ENCODE measurements at places on chromosomes 3 and 15.

DNA sequence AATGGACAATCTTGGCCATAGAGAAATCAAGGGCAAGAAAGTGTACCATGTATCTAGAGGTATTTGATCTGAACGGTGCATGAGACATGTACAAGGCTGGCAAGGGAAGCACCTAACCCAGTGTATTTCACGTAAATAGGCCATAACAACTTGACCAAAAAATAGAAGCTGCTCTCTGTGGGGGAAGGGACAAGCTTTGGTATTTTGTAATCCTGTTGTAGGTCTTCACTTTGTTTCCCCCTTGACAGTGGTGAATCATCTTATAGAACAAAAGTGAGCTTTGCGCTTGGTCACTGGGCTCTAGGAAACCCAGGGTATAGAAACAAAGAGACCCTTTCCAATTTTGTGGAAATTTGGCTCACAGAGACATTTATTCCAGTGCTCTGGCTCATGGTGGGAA, 21.0 kb downstream of the LARS2 start:
- peaks cover 1% of the 10 kb centered on the region for H3K4me1 ChIP-seq
- DNase-seq = no peak
- H3K27me3 ChIP-seq = no peaks in the 10 kb centered on the region
- no peak overlapping the region for H3K4me3 ChIP-seq
- no peak overlapping the region for H3K27ac ChIP-seq
- H3K36me3 ChIP-seq = peaks cover 11% of the 10 kb centered on the region

GRCh38 chr15:25810631-25811091, 52.5 kb downstream of the ATP10A start:
- H3K4me1 ChIP-seq = peaks cover 12% of the 10 kb centered on the region
- H3K36me3 ChIP-seq = no peaks in the 10 kb centered on the region
- no peak for DNase-seq
- no peaks in the 10 kb centered on the region for H3K27me3 ChIP-seq
- no peak overlapping the region for H3K27ac ChIP-seq

- H3K4me1 ChIP-seq = no peaks in the 10 kb centered on the region
- no peak for DNase-seq
- H3K36me3 ChIP-seq = no peaks in the 10 kb centered on the region
Measured at GRCh38 chr15:39108021-39108420, 472.9 kb upstream of the THBS1 start.

GRCh38 chr15:93862791-93863190, 368.6 kb upstream of the MCTP2 start:
- no peaks in the 10 kb centered on the region for H3K36me3 ChIP-seq
- no peak overlapping the region for H3K27ac ChIP-seq
- no peaks in the 10 kb centered on the region for H3K4me1 ChIP-seq
- no peaks in the 10 kb centered on the region for H3K27me3 ChIP-seq
- no peak for DNase-seq
- H3K4me3 ChIP-seq = no peak overlapping the region

DNA sequence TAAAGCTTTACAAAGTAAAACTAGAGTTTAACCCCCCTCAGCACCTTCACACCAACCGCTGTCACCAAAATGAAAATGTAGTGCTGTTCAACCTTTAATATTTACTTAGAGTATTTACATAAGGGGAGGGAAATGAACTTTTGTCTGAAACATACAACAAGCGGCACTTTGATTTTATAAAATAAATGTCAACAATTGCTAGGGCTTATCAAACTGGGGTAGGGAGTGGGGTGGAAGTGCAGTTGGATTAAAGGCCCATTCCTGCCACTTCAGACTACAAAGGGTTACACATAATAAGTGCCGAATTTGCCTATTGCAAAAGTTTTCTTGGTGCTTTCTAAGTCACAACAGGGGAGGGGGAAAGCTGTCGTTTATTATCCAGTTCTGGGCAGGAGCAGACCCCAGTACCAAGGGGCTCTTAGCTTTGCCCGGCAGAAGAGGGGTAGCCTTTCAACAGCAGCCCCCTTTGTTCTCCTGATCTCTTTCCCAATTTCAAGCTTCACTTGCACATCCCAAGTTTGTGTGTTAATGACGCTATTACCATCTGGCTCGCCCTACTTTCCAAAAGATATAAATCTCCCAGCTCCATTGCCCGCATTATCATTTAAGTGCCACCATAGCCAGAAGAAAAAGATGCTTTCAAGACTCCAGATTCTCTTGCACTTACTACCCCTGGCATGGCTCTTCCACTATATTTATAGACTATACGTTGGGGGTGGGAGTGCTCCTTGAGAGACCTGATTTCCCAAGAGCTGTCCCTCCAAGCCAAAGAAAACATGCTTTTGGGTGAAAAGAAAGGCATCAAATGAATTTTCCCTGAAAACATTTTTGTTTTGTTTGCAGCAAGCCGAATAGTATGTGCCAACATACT, 17.0 kb downstream of the SOX2 start:
- H3K27ac ChIP-seq = no peak overlapping the region
- no peak for DNase-seq
- H3K4me1 ChIP-seq = no peaks in the 10 kb centered on the region
- H3K36me3 ChIP-seq = no peaks in the 10 kb centered on the region
- peaks cover 4% of the 10 kb centered on the region for H3K27me3 ChIP-seq
- H3K4me3 ChIP-seq = no peak overlapping the region

DNA sequence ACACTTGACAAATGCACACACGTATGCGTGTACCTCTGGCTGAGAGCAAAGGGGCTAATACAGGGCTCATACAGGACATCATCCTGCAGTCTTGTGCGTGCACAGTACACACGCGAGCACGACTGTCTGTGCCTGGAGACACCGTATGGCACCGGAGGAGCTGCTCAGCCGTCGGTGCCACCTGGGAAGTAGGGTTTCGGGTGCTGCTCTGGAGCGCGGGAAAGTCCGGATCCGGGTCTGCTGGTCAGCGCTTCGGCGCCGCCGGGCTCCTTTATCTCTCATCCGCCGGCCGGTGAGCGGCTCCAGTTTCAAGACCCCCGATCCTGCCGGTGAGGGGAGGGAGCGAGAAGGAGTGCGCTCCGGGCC, 9.3 kb downstream of the FOXL2 start:
- H3K27me3 ChIP-seq = peaks cover 27% of the 10 kb centered on the region
- H3K4me3 ChIP-seq = no peak overlapping the region
- no peak overlapping the region for H3K27ac ChIP-seq
- no peak for DNase-seq

All from GM12878 (cell line).